ENCODE measurements at places on chromosomes 5 and 9.

GRCh38 chr9:107784235-107784958 lies 294.8 kb upstream of the KLF4 start:
- DNase-seq, result no peak

- DNase-seq, result no peak
These were observed 10.3 kb downstream of the WHRN start for GRCh38 chr9:114494776-114495569.

DNA sequence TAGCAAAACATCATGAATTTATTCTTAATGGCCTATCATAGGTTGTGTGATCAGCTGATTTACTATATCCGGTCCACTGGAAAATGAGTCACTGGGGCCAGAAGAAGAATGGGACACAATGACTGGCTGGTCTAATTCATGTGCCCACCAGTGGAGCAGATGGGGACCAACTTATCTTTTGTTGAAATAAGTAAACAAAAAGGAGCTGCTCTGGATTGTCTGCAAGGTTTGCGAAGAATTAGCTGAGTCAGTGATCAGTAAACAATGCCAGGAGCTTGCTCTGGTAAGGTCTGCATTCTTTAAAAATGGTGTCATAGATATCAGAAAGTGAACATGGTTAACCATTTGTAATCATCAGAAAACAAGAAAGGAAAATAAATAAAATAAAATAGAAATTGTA lies 128.0 kb downstream of the RASEF start:
- no peak for DNase-seq

DNA sequence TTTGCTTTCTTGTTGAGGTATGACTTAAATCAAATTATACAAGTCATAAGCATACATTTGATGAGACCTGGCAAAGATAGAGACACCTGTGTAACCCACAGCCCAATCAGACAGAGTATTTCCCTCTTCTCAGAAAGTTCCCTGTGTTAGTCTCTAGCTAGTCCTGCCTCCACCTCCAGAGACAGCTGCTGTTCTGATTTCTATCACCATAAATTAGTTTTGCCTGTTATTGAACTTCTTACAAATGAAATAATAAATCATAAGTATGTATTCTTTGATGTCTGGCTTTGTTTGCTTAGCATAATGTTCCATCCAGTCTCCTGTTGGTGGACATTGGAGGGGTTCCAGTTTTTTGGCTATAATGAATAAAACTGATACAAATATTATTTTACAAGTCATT lies 194.5 kb downstream of the ICE1 start:
- no peak for DNase-seq

DNA sequence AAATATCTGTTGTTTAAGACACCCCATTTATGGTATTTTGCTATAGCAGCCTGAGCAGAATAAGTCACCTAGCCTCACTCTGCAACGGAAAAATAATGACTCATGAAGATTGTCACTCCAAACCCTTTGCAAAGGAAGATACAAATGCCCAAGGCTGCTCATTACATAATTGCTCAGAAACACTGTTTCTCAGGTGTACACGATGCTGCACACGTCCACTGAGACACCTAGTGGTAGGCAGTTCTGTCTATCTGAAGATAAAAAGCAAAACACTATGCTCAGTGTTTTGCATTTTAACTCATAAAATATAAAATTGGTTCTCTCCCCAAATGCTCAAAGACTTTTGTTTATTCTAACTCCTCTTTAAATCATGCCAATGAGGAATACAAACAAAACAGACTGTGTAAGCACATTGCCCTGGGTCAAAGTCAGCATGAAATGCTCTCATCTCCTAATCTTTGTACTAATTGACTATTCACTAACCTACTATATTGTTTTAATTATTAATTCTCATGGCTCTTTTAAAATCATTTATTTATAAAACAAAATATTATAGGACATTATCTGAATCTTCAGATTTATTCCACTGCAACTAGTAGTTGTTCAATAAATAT lies 7.7 kb upstream of the TSLP start:
- DNase-seq, result no peak

- DNase-seq, result peak; percentile 30
These were observed 642 bp upstream of the ITGA1 start for GRCh38 chr5:52786949-52787599.

- no peak for DNase-seq
These were observed 100.4 kb upstream of the CDH18 start for GRCh38 chr5:20088361-20088760.

- peak; percentile 64 for DNase-seq
These were observed 131.8 kb upstream of the ACOT12 start for GRCh38 chr5:81525690-81526089.

DNA sequence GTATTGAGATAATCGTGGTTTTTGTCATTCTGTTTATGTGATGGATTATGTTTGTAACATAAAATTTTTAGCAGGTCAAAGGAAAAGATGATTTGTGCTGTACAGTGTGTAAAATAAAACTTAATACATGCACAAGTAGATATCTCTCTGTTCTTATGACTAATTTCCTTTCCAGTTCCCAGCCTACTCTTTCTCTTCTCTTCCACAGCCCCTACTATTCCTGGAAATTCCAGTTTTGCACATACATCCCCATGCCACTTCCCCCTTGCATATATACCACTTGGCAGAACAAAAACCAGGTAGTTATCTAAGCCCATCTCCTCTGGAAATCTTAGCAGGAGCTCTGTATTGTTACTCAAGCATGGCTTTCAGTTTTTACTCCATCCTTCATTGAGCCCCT lies 20.2 kb downstream of the TEK start:
- peak; percentile 12 for DNase-seq

DNA sequence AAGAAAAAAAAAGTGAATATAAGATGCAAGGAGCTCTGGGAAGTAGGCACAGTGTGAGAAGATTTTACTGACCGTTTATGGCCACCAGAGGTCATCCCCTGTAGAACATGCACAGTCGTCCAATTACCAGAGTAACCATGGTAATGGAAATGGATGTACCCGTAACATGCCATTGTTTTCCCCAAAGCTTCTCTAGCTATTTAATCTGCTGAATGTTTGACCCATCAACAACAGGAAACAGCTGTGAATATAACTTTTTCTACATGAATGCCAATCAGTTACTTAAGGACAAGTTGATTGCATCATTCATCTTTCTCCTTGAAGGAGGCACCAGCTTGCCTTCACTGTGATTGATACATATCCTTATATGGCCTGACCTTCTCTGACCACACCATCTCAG lies 1967.0 kb upstream of the CDH9 start:
- no peak for DNase-seq

- DNase-seq, result no peak
These were observed 120.7 kb upstream of the APC start for GRCh38 chr5:112616812-112617547.
